ENCODE measurements at places on chromosomes 3 and 15.
A peak's percentile ranks its signal among the peaks of the same experiment; 100 is the strongest.

GRCh38 chr15:71761649-71762048, 48.7 kb upstream of the NR2E3 start:
- peak; percentile 90 for DNase-seq

GRCh38 chr3:188323067-188323842, 169.3 kb downstream of the LPP start:
- DNase-seq = peak; percentile 57

DNA sequence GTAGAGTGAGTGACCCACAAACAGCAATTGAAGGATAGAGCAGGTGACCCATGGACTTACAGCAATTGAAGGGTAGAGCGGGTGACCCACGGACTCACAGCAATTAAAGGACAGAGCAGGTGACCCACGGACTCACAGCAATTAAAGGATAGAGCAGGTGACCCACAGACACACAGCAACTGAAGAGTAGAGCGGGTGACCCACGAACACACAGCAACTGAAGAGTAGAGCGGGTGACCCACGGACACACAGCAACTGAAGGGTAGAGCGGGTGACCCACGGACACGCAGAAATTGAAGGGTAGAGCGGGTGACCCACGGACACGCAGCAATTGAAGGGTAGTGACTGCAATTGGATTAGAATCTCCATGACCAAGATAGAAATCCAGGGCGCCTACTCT, 9.8 kb upstream of the TNK2 start:
- no peak for DNase-seq

DNA sequence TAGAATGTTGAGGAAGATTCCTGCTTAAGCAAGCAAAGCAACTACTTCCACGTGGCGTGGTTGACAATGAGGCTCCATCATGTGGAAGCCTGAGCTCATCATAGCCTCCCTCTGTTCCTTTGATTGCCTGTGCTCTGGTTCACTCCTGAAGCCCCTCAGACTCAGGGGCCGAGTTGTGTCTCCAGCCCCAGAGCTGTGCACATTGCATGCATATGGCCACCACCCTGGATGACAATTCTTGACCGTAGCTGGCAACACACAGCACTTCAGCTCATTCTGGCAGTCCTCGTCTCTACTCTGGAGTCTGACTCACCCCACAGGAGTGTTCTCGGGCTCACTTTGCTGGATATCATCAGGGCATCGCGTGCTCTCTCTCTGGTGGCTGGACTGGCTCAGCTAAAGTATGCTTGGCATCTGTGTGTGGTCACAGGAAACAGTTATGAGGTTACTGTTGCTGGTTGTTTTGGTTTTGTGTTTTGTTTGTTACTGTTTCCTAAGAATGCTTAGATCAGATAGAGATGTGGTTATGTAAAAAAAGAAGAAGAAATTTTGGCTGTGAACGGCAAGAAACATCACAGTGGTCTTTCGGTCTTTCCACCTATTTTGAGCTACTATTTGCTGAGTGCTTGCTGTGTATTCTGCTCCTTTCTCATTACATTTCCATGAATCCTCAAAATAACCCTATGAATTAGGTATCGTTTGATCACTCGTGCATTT, 41.6 kb upstream of the MRPS22 start:
- DNase-seq = no peak

- DNase-seq = no peak
Observed at GRCh38 chr3:87796137-87796842, 262.5 kb downstream of the CGGBP1 start.

GRCh38 chr3:64696896-64697295, 9.1 kb upstream of the ADAMTS9 start:
- DNase-seq = no peak

- no peak for DNase-seq
Observed at GRCh38 chr15:60343221-60343970, 54.4 kb downstream of the ANXA2 start.

GRCh38 chr15:46344915-46345314, 710.1 kb downstream of the SQOR start:
- DNase-seq = no peak

GRCh38 chr15:70584441-70584837, 178.9 kb downstream of the UACA start:
- DNase-seq = no peak

GRCh38 chr3:184261854-184262763, 756 bp upstream of the CAMK2N2 start:
- DNase-seq = peak; percentile 30

DNA sequence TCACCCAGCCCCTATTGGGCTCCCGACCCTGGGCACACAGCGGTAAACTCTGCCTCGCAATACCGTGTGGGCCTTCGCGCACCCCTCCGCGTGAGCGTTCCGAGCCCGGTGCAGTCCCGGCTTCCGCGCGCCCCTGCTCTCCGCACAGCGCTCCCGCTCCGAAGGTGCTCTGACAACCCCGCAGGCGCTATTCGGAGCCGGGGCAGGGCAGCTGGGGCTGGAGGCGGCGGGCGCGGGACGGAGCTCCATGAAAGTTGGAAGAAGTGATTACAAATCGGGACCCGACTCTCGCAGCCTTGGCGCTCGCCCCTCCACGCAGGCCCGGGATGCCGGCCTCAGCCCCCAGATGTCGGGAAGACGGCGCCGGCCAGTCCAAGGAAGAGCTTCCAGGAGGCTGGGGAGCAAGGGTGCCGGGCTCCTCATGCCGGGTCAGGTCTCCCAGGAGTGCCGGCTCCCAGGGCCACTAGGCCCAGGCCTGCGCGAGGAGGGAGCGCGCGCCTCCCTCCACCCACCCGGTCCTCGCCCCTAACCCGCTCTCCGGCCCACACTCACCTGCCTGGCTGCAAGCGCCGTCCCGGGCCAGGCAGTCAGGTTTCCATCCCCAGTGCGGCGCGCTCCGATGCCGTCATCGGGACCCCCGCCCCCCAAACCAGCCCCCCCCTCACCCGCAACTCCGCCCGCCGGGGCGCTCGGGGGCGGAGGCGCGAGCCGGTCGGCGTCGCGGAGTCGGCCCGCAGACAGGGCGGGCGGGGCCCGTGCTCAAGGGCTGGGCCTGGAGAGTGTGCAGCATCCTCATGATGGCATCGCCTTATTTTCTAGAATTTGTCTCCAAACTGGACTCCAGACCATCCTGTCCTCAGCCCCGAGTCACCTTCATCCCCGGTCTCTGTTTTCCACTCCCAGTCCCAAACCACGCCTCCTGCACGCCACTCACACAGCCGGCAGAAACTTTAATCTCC, at the start of gene KIF7:
Gene KIF7 (minus strand): TSS at position 621 of the 959 bp plus-strand sequence. CDS start 2,537 bp downstream, outside the sequence.
- peak; percentile 51 for DNase-seq

DNA sequence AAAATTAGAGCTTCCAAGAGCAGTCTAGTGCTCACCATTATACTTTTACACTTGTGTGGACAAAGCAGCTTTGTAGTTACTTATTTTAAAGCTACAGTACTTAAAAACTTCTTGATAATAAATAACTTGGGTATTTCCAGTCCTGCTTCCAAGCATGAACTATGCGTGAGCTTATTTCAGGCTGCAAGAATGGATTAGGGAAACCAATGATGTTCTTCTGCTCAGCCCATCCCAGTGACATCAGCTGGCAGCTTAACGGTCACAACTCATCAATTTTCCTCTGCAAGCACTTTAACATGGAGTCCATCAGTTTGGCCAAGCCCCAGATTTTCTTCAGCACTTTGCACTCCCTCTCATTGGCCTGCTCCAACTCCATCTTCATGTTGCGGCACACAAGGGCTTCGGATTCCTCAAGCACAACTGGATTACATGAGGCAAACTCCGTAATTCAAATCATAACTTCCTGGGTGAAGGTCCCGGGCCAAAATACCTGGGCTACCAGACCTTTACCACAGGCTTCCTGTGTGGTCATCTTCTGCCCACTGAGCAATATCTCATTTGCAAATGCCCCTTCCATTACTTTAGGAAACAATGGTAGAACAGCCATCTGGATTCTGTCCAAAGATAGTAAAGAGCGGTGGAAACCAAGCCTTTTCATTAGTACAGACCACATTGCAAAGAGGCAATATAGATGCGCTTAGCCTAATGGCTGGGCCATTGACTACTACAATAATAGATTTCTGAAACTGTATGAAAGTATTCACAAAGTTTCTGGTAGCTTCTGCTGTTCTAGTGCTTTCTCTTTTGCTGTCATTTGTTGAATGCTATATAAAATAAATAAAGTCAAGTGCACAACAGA, 87.5 kb upstream of the DAZL start:
- DNase-seq = no peak

DNA sequence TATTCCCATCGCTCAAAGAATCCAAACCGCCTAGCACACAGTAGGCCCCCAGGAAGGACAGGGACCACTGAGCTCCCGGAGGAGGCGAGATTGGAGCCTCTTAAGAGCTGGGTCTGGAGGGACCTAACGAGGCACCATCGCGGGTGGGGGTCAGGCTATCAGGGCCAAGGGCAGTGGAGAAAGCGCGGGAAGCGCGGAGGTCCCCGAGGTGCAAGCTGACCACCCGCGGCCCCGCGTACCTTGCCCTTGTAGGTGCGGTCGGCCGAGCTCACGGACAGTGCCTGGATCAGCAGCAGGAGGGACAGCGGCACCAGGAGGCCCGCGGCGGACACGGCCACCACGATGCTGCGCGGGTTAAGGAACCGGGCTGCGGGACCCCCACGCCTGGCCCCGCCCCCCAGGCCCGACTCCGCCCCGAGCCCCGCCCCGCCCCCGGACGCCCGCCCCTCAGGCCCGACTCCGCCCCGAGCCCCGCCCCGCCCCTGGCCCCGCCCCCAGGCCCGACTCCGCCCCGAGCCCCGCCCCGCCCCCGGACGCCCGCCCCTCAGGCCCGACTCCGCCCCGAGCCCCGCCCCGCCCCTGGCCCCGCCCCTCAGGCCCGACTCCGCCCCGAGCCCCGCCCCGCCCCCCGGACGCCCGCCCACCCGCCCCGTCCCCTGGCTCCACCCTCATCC, 3.9 kb downstream of the ZDHHC19 start:
- DNase-seq = peak; percentile 35

DNA sequence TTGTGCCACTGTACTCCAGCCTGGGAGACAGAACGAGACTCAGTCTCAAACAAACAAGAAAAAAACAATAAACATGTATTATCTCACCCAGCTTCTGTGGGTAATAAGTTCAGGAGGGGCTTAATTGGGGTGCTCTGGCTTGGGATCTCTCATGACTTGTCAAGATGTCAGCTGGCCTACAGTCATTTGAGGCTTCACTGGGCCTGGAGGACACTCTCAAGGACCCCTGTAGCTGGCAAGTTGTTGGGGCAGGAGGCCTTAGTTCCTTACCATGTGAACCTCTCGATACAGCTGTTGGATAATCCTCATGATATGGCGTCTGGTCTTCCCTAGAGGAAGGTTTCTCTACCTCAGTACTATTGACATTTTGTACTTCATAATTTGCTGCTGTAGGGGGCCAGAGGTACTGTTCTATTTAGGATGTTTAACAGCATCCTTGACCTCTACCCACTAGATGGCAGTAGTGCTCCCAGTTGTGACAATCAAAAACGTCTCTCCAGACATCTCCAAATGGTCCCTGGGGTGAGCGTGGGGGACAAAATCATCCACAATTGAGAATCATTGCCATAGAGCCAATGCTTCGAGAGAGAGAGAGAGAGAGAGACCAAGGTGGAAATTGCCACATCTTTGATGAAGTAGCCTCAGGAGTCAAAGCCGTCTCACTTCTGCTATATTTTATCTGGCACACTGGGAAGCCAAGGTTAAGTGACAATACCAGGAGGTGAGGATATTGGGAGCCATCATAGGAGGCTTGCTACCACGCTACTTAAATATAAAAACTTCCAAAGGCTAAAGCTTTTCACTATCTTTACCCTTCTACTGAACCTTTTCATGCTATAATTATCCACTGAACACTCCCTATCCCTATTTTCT, 23.9 kb upstream of the SLTM start:
- DNase-seq = peak; percentile 59

DNA sequence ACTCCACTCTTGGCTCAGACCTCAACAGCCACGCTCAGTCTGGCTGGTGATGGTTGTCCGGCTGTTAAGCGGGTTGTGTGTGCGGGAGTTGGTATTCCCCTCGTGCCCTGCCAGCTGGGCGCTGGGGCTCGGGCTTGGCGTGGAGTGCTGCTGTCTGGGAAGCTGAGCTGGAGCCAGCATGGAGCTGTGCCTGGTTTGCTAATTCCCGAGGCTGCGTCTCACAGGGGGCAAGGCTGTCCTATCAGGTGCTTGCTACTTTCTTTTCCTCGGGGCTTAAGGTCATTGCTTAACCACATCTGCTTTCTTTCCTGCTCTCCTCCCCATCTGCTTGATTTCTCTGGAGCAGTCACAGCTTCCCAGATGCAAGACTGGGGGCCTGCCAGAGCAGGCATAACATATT, 29.9 kb downstream of the PDIA5 start:
- no peak for DNase-seq

- no peak for DNase-seq
Observed at GRCh38 chr3:191781044-191781443, 320.1 kb downstream of the PYDC2 start.

DNA sequence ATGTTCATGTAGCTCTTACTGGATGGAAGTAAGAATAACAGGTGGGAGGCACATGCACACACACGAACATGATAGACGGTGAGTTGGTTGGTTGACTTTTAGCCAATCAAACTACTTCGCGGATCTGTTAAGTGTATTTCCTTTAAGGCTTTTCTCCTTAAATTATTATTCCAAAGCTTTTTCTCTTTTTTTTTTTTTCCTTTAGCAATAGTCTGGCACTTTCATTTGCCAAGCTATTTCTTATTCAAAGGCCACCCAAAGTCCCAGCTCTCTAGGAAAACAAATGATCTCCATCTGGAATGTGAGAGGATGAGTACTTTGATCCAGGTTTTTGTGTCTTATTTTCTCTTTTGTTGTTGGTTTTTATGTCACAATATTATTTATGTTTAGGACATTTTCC, 141.1 kb downstream of the TPRG1 start:
- DNase-seq = no peak

GRCh38 chr15:86231864-86232721, 152.4 kb downstream of the AGBL1 start:
- peak; percentile 51 for DNase-seq

DNA sequence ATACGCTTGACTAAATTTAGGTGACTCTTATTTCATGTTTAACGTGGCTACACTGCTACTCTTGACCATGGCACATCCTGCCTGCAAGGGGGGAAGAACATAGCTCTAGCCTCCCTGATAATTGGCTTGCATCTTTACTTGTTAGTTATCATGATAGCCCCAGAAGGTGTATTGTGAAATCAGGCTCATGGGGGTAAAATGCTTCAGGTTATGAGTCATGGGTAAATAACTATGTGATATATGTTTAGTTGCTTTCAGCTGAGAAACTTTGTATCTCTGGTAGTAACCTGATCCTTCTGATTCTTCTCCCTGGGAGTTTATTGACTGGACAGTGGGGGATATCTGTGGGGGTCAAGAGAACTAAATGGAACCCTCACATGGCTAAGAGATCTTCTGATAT, 660.8 kb upstream of the UBE2E2 start:
- DNase-seq = no peak

GRCh38 chr3:173396191-173397041, 1.1 kb upstream of the NLGN1 start:
- DNase-seq = peak; percentile 30

DNA sequence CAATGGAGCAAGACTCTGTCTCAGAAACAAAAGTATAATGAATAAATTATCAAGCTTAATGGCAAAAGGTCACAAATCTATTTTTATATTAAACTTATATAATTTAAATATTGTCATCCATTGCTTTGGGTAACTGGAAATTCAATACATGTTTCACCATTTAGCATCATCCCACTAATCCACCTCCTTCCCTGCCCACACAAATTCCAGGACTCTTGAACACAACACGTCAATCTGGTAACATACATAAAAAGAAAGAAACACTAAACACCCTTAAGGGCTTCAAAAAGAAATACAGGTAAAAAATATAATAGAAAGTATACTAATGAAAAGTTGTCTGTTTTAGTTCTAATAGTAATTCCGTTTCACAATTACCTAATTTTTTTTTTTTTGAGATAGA, 149.4 kb downstream of the STAG1 start:
- DNase-seq = no peak

Data from small intestine (tissue), 16 donors.